ENCODE measurements at places on chromosomes 2 and 18.

GRCh38 chr18:78966793-78967106 is 12.9 kb upstream of the SALL3 start:
- DNase-seq = no peak

DNA sequence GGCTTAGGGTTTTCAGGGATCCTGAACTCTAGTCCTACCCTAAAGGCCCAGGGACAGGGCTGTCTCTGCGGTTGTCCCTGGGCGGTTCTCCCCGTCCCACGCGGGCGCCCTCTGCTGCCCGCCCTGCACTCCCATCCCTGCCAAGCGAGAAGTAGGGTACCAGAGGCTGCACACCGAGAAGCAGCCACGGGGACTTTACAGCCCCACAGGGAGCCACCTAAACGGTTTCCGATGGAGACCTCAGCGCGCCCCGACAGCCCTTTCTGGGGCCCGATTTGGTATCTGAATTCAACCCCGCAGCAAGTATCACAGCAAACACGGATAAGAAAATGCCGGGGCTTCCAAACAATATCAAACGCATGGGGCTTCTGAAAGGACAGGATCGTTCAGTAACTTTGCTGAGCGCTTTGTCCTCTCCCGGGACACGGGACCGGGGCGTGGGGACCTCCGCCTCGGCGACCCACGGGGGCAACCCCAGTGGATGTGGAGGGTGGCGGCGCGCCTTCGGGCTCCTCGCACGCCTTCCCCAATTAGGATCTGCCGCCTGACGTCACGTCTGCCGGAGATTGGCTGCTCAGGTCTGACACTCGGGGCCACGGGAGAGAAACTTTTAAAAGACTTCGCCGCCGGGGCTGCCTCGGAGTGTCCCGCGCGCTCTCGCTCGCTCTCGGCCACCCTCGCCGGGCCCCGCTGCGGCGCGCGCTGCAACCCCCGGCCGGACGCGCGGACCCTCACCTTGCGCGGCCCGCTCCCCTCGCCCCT is at the start of gene LTBP1:
Gene LTBP1 (plus strand): TSS at position 640 of the 762 bp plus-strand sequence. CDS start 372 bp downstream, outside the sequence.
- DNase-seq = peak; percentile 70

DNA sequence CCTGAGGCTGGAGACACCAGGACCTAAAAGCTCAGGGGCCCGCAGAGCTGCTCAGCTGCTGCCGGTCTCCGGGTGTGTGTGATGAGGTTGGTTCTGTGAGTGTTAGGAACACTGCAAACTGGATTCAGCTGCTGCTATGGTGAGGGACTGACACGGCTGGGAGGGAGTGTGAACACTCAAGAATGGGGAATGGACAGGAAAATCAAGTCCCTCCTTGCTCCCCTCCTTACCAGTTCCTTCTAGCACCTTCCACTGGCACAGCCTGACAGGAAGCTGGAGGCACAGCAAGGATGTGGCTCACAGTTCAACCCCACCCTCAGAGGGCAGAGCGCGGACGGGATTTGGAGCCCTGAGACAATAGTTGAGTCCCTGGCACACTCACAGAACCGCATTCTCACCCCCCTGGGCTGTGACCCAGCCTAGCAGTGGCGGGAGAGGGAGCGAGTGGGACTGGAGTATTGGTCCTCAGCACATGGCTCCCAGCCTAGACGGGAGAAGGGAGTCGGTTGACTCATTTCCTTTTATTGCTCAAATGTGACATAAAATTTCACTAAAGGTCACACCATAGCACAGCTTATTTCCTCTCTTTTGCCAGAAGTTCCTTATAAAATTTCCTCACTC is 42.5 kb downstream of the LRRC30 start:
- no peak for DNase-seq

GRCh38 chr18:41906528-41907146 is 48.4 kb upstream of the PIK3C3 start:
- no peak for DNase-seq

DNA sequence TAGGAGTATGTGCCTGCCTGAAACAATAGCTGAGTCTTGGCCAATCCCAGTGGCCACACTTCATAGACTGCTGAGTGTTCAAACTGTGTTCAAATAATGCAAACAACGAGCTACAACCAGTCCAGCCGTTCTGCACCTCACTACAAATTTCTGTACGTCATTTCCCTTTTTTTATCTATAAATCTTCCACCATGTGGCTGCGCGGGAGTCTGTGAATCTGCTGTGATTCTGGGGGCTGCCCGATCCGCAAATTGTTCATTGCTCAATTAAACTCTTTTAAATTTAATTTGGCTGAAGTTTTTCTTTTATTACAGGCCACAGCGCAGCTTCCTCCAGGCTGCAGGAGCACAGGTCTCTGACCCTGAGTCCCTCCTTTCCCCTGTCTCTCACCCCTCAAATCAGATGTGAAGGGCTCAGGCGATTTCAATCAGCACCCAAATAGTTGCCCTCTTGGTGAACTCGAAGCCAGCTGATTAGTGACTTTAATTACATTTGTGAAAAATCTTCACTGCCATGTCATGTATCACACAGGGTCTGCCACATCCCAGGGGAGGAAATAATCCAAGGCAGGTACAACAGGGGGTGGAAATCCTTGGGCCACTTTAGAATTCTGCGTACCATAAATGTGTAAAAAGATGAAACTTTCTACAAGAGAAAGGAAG is 145.6 kb downstream of the NDUFA10 start:
- no peak for DNase-seq
